Stimulated activated CD8-positive, alpha-beta memory T cell treated with anti-CD3 and anti-CD28 coated beads, Interleukin-15, amount 100 ng/mL, for 48 hours (primary cell): ENCODE measurements at places on chromosomes 7 and 10.

- DNase-seq: no peak
These were observed 81.5 kb upstream of the SMIM30 start for GRCh38 chr7:113199841-113200240.

DNA sequence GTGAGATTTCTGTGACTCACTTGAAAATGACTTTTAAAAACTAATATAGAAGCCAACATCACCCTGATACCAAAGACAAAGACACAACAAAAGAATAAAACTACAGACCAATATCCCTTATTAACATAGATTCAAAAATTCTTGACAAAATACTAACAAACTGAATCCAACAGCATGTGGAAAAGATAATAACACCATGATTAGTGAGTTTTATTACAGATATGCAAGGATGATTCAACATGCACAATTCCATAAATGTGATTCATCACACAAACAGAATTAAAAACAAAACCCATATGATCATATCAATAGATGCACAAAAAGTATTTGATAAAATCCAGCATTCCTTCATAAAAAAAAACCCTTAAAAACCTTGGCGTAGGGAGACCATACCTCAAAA is 6.5 kb downstream of the MGAM start:
- DNase-seq: no peak

DNA sequence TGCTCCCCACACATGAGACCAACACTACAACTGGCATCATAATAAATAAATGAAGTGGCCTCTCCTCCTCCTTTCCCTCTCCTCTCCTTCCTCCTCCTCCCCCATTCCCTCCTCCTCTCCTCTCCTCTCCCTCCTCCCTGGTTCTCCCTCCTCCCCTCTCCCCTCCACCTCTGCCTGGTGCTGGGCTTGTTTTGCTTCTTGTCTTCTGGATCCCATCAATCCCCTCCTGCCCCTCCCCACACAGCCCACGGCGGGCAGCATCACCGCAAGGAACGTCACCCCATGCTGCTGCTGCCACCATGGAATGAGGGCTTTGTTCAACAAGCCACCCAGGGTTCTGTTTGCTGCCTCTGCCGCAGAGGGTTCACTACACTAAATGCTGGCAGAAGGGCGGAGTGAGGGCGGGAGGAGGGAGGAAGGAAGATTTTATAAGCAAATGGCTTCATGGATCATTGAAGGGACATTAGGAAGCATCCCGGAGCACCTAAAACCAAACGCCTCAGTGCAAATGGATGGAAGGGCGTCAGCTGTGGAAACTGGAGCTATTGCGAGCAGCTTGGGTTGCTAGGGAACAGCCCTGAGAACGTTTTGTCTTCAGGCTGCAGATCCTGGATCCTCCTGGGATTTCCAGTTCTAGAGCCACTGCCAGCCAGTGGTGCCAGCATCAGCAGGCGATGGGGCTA is 379.7 kb upstream of the ZMIZ1 start:
- no peak for DNase-seq

DNA sequence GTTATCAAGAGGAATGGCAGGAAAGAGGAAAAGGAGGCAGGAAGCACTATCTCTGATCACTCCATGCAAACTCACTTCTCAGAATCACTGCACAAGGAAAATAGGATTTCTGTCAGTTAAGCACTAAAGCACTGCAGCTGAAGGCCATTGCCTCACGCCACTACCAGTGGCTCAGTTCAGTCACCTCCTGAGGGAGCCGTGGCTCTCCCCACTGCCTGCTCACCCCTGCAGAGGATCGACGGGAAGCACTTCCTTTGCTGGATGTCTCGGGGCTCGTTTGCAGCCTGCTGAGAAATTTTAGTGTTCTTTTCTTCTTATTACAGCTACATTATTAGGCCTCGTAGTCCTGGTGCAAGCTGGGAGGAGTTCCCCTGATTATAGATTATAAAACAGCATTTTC is 90.1 kb upstream of the ADCY1 start:
- no peak for DNase-seq

GRCh38 chr7:1942243-1942940 is 272.3 kb downstream of the ELFN1 start:
- no peak for DNase-seq

DNA sequence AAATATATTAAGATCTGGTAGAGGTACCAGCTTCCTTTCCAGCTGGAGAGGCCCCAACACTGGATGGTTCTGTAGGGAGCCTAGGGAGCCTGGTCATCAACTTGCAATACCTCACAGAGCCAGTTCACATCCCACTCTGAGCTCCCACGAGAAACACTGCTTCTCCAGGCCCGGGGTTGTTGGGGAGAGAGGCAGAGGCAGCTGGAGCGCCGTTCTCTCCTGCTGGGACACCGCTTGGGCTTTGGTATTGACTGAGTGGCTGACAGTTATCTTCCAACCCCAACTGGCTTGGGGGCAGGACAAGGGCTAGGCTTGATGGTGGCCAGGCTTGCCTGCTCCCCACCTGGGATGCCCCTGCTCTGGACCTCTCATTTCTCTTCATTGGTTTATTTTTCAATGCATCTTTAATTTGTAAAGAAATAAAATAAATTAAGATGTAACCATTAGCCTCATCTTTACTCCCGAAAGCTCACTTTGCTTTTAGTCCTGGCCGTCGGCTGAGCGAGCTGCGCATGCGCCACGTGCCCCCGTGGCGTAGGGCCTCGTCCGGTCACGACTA is 10.0 kb upstream of the CHCHD1 start:
- peak; percentile 72 for DNase-seq
